SK-N-SH (cell line): ENCODE measurements at places on chromosomes 11 and 22.

GRCh38 chr22:22120160-22120559 is 124.4 kb upstream of the VPREB1 start:
- DNase-seq, result no peak

DNA sequence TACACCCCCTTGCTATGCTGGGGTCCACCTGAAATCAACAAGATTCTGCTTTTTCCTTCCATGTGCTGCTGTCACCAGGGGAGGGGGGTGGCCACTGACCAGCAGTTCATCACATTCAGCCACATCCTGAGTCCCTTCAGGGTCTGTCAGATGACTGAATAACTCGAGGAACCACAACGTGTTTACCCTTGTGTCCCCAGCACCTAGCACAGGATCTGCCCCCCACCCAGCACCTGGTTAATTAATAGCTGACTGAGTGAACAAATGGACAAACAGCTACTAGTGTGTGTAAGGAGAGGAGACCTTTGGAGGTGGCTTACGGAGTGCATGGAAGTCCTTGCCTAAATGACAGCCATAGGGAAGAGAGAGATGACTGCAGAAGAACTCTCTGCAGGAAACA is 119.5 kb upstream of the NCAM1 start:
- DNase-seq, result no peak

- DNase-seq, result no peak
Observed at GRCh38 chr22:45398214-45398613, 15.2 kb downstream of the SMC1B start.

- no peak for DNase-seq
Observed at GRCh38 chr11:44621784-44622183, 56.3 kb downstream of the CD82 start.

GRCh38 chr11:133956650-133957633 is at the start of gene IGSF9B:
Gene IGSF9B (minus strand): TSS chr11:133956968. CDS start chr11:133956754, 214 bp downstream.
- peak; percentile 98 for DNase-seq

- DNase-seq, result no peak
Observed at GRCh38 chr11:35815556-35816315, 128.1 kb upstream of the LDLRAD3 start.

- DNase-seq, result no peak
Observed at GRCh38 chr11:92907671-92908070, 61.8 kb upstream of the MTNR1B start.

DNA sequence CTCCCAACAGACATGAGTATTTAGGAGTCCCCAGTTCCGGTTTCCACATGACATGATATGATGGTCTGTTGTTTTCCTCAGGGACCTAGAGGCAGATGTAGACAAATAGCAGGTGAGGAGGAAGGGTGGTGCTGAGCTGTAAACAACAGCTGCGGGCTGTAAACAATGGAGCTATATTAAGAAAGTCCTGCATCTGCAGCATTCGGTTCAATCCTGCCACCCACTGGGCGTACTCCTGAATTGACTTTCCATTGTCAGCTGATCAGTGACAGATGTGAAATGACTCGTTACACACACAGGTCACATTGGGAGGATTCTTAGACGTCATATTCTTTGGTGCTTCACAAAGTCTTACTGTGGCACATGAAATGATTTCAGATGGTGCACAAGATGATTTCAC is 26.8 kb upstream of the RAG1 start:
- DNase-seq, result peak; percentile 37

DNA sequence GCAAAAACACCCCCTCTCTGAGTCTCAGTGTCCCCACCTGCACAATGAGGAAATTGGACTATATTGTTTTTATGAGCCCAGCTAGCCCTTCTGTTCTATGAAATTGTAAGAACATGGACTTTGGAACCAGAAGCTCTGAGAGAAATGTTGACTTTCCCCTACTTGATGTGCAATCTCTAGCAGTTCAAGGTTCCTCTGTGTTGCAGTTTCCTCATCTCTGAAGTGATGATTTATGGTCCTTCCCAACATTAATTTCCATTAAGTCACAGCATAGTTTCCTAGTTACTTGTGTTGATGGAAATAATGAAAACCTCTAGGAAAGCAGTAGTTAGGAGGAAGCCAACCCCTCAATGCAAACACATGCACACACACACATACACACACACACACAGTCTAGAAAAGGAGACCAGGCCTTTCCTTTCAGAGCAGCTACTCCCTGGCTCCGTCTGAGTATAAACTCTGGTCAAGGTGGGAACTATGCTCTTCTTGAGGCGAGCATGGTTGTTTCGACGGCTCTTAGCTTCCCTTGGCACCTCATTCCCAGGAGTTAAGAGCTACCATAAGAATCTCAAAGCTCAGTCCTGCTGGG is 518.4 kb downstream of the SOX6 start:
- no peak for DNase-seq

DNA sequence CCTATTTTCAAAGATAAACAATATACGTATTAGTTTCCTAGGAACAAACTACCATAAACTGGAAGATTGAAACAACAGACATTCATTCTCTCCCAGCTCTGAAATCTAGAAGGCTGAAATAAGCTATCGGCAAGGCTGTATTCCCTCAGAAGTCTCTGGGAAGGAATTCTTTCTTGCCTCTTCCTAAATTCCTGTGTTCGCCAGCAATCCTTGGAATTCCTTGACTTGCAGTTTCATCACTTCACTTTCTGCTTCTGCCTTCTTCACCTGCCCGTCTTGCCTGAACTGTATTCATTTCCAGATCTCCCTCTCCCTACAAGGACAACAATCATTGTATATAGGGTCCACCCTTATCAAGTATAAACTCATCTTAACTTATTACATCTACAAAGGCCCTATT is 17.7 kb upstream of the PRDM10 start:
- DNase-seq, result no peak

GRCh38 chr11:11291041-11292015 is 61.7 kb downstream of the CSNK2A3 start:
- no peak for DNase-seq

DNA sequence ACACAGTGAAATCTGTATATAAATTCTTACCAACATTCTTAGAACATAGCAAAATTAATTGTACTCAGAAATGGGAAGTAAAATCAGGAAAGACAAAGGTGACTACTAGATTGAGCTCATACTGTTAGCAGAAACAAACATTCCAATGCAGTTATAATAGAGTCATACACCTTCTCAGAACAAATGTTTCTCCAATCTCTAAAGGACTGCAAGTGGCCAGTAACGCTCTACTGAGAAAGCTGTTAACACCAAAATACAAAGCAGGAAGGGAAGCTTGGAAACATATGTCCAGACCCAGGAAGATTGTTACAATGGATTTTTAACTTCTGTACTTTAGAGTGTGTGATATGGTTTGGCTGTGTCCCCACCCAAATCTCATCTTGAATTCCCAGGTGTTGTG is 341.5 kb downstream of the LARGE1 start:
- no peak for DNase-seq

DNA sequence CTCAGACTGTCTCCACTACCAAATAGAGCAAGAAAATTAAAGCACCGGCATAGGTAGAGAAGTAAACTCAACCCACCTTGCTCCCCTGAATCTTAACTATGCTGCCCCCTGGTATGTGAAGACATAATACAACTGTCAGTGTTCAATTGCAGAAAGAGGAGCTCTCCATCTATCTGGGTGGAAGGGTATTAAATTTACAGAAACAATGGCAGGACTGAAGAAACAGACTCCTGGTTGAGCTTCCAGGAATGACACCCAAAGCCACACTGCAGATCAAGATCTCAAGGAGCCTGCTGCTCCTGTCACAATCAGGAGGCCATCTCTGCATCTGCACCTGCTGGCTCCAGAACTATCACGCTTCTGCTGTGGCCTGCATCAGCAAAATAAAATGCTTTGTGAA is 132.1 kb upstream of the BMAL1 start:
- DNase-seq, result no peak

- DNase-seq, result peak; percentile 95
Observed at GRCh38 chr11:120108154-120108784, 29.6 kb downstream of the TRIM29 start.

DNA sequence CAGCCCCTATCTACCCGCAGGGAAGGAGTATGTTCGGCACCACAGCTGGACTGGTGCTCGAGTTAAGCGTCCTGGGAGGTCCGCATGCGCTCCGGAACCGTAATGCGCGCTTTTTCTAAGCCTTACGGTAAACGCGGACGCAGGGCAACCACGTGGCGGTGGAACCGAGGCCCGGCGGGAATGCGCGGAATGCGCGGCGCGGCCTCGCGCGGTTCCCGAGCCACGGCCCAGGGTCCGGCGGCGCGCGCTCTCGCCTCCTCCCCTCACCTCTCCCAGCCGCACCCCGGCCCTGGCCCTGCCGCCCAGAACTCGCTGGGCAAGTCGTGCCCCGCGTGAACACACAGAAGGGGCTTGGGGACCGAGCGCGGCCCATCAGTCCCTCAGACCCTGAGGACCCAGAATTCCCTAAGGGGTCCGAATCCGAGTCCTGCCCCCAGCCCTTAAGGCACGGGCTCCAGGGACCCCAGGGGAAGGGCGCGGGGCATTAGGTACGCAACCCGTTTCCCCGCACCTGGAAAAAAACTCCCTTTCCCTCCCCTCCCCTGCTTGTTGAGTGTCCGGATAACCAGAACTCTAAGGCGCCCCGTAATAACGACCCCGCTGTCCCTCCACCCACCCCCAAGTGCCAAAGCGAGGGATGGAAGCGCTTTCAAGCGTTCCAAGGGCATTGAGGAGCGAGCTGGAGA is 4.3 kb upstream of the CCND1 start:
- DNase-seq, result no peak

DNA sequence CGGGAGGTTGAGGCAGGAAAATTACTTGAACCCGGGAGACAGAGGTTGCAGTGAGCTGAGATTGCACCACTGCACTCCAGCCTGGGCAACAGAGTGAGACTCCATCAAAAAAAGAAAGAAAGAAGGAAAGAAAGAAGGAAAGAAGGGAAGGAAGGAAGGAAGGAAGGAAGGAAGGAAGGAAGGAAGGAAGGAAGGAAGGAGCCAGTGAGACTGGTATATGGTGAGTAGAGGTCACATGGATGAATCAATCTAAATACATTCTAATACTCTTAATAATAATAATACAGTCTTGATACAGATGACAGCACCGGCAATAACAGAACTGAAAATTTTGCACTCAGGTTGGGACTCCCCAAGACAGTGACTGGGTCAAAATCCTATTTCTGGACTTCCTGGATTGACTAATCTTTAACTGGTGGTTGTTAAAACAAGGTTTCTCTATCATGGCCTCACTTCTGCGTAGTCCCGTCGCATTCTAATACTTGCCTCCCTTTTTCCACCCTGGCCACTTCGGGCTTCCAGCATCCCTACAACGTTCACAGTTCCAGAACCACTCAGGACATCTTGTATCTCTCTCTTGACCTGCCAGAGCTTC is 53.5 kb upstream of the EIF3M start:
- DNase-seq, result no peak

DNA sequence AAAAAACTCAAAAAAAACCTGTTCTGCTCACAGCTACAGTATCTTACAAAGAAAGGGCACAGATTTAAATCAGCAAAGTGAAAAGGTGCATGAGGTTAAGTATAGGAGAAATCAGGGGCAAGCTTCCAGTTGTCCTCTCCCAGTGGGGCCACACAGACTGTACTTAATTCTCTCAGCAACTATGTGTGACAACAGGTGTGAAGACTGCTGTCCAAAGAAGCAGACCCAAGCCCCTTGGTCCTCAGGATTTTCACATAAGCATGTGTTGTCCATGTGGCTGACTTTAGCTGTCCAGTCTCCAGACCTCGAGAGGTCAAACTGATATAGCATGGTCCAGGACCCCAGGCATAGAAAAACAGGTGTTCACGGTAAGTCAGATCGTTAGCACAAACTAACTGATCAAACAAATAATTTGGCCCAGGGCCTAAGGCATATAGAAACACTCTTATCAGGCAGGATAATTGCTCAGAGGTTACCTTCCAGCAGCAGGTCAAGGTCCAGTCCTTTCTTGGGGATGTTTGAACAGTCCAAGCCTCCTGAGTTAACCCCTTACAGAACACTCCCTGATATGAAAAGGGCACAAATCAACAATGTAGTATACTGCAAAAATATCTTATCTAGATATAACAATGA is 21.1 kb upstream of the CSTF3 start:
- peak; percentile 23 for DNase-seq

GRCh38 chr11:64456509-64457320 is 97.8 kb downstream of the RPS6KA4 start:
- no peak for DNase-seq

- no peak for DNase-seq
Observed at GRCh38 chr11:43316451-43316850, 4.7 kb downstream of the API5 start.

- DNase-seq, result no peak
Observed at GRCh38 chr11:61445516-61445915, 15.6 kb downstream of the SDHAF2 start.

DNA sequence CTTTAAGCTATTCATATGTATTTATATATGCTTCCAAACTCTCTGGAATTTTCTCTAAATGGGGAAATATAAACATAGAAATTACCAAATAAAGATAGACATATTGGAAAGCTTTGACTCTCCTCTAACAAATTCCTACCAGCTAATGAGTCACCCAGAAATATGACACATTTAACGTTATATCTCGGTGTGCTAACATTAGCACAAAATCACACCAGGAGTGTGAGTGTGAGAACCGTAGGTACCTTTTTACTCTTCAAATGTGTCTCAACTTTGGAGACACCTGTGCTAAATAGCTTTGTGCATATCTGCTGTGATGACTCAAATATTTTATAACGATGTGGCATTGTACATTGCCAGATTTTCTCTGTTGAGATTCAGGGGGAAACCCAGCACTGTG is 714.4 kb downstream of the METTL15 start:
- DNase-seq, result no peak

- DNase-seq, result peak; percentile 50
Observed at GRCh38 chr11:86978756-86979608, 23.8 kb upstream of the FZD4 start.

- no peak for DNase-seq
Observed at GRCh38 chr11:63779039-63779438, 10.5 kb upstream of the ZFTA start.

DNA sequence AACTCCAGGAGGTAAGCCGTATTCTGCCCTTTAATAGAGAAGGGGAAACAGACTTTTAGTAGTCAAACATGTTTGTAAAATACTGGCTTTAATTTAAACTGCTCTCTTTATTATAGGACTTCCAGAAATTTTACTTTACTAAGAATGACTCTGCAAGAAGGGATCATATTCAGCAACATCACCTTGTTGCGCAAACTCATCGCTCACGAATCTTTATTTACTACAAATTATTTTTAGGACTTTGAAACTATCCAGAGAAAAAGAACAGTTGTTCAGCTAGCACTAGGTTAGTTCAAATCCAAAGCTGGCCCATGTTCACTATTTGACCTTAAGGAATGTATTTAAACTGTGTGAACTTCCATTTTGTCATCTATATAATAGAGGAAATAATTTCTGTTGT is 498.3 kb upstream of the TENM4 start:
- DNase-seq, result no peak

GRCh38 chr22:21032868-21033688 is 717 bp upstream of the SLC7A4 start:
- no peak for DNase-seq

- peak; percentile 98 for DNase-seq
Observed at GRCh38 chr22:46250035-46250782, at the start of gene CDPF1. Gene CDPF1 (minus strand): TSS chr22:46250293. CDS start chr22:46248284, 2,009 bp downstream.

GRCh38 chr11:124179310-124179709 is 3.8 kb upstream of the OR10D3 start:
- no peak for DNase-seq

GRCh38 chr22:40056559-40056958 is 61.8 kb downstream of the FAM83F start:
- no peak for DNase-seq

- DNase-seq, result peak; percentile 98
Observed at GRCh38 chr11:34438529-34439507, at the start of gene CAT. Gene CAT (plus strand): TSS chr11:34438934. CDS start chr11:34439014, 80 bp downstream.

GRCh38 chr22:27808451-27809225 is 7.1 kb upstream of the MN1 start:
- DNase-seq, result no peak
